ENCODE measurements at places on chromosomes 1 and 21. TPM values are rescaled to one million over a fixed set of nuclear protein-coding genes. Genes with fewer than 3 reads are reported as not detected.

The VWA1 gene
- total RNA-seq: 0.92 TPM

The SLAMF9 gene
- not detected for total RNA-seq

The ATP1A2 gene
- total RNA-seq: not detected

DNA sequence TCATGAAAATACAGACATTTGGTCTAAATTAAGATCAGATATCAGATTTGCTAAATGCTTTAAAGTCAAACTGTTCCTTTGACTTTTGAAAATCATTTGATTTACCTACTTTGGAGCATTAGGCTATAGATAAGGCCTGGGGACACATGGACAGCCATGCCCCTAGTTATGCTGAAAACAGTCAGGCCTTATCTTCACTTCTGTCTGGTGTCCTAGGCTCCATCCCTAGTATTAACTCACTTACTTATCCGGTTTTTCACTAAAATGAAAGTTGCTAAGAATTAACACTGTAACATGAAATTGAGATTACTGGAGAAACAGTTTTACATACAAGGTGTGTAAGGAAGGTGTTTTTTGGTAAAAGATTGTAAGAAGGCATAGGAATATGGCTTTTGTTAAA, 4.5 kb upstream of the CATSPERE start:
- H3K27me3 ChIP-seq: no peaks in the 10 kb centered on the region
- no peak for DNase-seq
- H3K4me3 ChIP-seq: no peak overlapping the region
- no peak overlapping the region for H3K27ac ChIP-seq

GRCh38 chr1:214707306-214708087, 104.5 kb downstream of the CENPF start:
- DNase-seq: no peak
- H3K27me3 ChIP-seq: peaks cover 8% of the 10 kb centered on the region
- H3K36me3 ChIP-seq: no peaks in the 10 kb centered on the region
- H3K27ac ChIP-seq: no peak overlapping the region
- no peak overlapping the region for H3K4me3 ChIP-seq

- H3K27ac ChIP-seq: no peak overlapping the region
- H3K4me1 ChIP-seq: no peaks in the 10 kb centered on the region
- no peak for DNase-seq
- H3K27me3 ChIP-seq: no peaks in the 10 kb centered on the region
- no peaks in the 10 kb centered on the region for H3K36me3 ChIP-seq
- H3K4me3 ChIP-seq: no peak overlapping the region
These were observed 141.8 kb downstream of the HIVEP3 start for GRCh38 chr1:41776891-41777441.

GRCh38 chr1:200883118-200883517, 10.3 kb downstream of the GPR25 start:
- no peaks in the 10 kb centered on the region for H3K4me1 ChIP-seq
- no peaks in the 10 kb centered on the region for H3K36me3 ChIP-seq
- H3K4me3 ChIP-seq: no peak overlapping the region
- H3K27ac ChIP-seq: no peak overlapping the region
- DNase-seq: no peak
- H3K27me3 ChIP-seq: no peaks in the 10 kb centered on the region

GRCh38 chr1:202587859-202588485, 122.3 kb downstream of the SYT2 start:
- H3K27ac ChIP-seq: no peak overlapping the region
- H3K27me3 ChIP-seq: no peaks in the 10 kb centered on the region
- H3K36me3 ChIP-seq: no peaks in the 10 kb centered on the region
- H3K4me1 ChIP-seq: peaks cover 20% of the 10 kb centered on the region

- no peaks in the 10 kb centered on the region for H3K27me3 ChIP-seq
- no peak overlapping the region for H3K27ac ChIP-seq
- H3K4me3 ChIP-seq: no peak overlapping the region
- H3K4me1 ChIP-seq: no peaks in the 10 kb centered on the region
- H3K36me3 ChIP-seq: no peaks in the 10 kb centered on the region
These were observed 3.5 kb upstream of the FCMR start for GRCh38 chr1:206925106-206925736.

The UBXN10 gene
- total RNA-seq: not detected
